Bronchial epithelial cell (primary cell): ENCODE measurements at places on chromosomes 4 and X. TPM values are rescaled to one million over a fixed set of nuclear protein-coding genes. Genes with fewer than 3 reads are reported as not detected.
A peak's percentile ranks its signal among the peaks of the same experiment; 100 is the strongest.

DNA sequence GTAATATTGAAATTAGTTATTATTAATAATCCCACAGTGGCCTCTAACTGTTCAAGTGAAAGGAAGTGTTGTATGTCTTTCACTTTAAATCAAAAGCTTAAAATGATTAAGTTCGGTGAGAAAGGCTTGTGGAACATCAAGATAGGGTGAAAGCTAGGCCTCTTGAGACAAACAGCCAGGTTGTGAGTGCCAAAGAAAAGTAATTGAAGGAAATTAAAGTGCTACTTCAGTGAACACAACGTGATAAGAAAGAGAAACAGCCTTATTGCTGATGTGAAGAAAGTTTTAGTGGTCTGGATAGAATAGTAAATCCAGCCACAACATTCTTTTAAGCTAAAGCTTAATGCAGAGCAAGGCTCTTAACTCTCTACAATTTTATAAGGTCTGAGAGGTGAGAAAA lies 42.6 kb upstream of the IL13RA2 start:
- no peak for DNase-seq

Gene LRCH2
- under 0.01 and 0.26 TPM in 2 replicates for total RNA-seq

DNA sequence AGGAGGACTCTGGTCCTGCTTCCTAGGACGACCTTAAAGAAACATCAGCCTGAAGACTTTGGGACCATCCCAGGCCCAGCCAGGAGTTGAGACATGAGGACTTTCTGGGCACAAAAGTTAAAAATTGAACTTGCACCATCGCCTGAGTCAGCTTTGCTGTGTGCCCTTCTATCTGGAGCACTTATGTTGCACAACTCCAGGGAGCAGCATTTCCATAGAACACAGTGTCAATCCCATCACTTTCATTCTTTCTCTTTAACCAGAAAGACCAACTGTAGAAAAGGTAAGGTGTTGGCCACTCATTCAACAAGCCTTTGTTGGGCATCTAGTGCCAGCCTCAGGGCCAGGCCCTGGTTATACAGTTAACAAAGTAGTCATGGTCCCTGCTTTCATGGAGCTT lies 8.6 kb upstream of the CLDN24 start:
- DNase-seq = no peak

DNA sequence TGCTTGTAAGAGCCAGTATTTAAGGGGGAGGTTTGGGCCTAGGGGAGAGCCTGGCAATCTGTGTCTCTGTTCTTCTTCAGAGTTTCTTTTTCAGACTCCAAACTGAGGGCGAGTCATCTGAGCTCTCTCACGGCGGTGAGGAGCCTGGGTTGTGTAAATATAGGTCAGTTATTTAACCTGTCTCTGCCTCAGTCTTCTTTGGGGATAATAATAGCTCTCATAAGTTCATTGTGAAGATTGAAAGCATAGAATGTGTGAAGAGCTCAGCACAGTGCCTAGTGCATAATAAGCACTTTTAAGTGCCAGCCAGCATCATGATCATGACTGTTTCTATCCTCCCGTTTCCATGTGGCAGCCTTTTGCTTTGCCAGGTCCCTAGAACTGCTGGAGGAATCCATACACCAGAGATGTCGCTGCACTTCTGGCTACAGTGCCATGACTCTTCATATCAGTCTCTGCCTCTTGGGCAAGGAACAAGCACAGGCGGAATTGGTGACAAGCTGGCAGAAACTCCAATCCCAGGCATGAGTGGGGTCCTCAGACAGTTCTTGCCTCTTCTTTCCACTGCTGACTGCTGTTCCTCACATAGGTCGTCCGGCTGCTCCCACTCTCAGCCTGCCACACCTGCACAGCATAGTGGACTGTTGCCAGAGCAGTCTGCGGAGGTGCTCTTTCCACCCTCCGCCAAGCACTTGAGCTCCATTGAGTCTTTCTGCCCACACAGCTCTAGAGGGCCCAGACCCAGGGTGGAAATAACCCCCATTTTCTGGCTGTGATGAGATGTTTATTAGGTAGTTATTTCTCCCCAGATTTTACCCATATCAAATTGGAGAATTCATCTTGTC lies 103.7 kb upstream of the MAML3 start:
- peak; percentile 42 for DNase-seq

Gene FAM184B
- not detected in 2 replicates for total RNA-seq

DNA sequence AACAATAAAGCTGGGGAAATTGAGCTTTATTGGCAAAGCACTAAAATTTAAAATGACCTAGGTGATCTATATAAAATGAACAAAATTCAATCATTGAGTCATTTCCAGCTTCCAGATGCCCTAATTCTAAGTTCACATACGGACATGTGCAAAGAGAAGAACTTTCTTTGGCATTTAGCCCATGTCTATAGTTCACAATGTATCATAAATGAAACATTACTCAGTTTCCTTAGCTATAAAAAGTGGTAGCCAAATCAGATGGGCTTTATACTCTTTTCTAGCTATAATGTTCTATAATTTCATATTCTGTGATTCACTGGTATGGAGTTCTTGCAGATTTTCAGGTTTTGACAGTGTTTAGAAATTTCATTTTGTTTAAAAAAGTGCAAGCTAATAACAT lies 327.4 kb downstream of the KCTD8 start:
- DNase-seq = peak; percentile 43
